ENCODE measurements at places on chromosomes 11 and 22.

DNA sequence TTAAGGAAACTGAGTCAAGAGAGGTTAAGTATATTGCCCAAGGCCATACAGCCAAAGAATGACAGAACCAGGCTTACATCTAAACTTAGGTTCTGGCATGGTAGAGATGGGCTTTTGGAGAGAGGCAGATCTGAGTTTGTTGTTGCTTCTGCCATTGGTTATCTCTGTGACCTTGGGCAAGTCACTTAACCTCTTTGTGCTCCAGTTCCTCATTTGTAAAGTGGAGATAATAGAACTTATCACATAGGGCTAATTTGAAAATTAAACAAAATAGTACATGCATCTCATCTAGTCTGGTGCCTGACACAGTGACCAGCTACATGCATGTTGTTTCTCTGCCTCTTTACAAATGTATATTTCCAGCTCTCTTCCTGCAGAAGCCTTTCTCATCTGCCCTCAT is 47.0 kb upstream of the PLET1 start:
- no peak for DNase-seq

DNA sequence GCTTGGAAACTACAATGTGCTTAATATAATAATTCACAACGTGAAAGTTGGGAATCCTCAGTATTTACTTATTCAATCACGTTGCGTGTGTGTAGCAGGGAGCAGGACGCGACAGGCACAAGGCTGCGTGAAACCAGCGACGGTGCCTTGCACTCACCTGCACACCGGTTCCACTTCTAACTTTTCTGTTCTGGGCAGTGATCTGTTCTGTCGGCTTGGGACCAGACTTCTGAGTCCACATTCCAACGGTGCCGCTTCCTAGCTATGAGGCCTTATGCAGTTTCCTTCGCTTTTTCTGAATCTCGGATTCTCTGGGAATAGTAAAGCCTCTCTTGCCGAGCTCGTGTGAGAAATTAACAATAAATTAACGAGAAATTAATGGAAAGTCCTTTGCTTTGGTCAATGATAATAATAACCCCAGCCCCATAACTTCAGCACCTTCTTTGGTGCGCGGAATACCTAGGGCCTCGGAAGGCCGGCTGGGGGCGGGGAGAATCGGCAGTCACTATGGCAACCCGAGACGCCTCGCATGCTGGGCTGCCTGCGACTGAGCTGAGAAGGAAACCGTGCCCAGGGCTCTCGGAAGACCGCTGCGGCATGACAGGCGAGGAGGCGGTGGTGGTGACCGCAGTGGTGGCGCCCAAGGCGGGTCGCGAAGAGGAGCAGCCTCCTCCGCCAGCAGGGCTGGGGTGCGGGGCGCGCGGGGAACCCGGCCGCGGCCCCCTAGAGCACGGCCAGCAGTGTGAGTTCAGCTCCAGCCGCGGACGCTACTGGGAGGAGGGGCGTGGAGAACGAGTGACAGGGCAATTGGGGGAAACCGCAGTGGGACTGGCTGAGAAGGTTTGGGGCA is at the start of gene C11orf97:
C11orf97 (plus strand) TSS at position 530 of the 850 bp plus-strand sequence; CDS start at position 598, 68 bp downstream.
- DNase-seq = peak; percentile 2

GRCh38 chr11:32902089-32902665 is 9.6 kb downstream of the QSER1 start:
- DNase-seq = no peak

DNA sequence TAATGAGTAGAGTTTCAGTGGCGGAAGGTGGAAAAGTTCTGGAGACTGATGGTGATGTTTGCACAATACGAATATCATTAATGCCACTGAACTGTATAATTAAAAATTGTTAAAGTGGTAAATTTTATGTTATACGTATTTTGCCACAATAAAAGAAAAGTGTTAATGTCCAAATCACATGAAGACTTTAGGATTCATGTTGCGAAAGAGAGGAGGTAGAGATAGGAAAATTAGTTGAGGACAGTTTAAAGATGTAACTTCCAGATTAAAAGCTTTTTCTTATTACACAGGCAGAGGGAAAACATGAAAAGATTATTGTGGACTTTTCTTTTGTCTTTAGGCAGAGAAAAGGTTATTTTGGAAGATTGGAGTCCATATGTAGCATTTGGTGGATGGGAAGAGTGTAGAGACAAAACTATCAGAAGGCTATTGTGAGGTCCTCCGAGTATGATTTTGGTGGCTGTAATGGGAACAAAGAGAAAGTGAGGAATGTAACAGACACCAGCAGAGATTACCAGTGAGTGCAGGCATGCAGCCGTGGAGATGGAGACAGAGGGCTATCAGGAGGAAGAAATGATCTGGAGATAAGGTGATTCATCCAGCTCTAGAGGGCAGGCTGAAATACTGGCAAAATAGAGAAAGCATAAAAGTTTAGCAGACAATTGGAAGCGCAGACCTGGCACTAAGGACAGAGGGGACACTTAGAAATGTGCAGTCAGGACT is 12.5 kb downstream of the VPS26B start:
- DNase-seq = no peak

DNA sequence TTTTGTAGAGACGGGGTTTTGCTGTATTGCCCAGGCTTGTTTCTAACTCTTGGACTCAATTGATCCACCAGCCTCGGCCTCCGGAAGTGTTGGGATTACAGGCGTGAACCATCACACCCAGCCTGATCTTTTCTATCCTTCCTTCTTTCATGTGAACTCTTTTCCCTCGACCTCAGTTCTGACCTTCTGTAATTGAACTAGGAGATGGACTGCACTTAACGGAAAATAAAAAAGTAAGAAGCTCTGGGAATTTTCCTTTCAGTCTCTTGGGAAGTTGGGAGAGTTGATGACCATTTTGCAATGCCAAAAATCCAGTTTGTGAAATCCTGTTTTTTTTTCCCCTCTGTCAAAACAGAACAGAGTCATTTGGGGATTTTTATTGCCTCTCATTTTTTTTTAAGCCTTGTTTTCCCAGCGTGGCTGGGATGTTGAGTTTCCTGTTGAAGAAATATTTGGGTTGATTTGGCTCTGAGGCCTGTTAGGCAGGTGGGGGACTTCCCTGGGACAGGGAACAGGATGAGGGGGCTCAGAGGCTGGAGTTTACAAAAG is 26.9 kb upstream of the CYB5R3 start:
- no peak for DNase-seq

DNA sequence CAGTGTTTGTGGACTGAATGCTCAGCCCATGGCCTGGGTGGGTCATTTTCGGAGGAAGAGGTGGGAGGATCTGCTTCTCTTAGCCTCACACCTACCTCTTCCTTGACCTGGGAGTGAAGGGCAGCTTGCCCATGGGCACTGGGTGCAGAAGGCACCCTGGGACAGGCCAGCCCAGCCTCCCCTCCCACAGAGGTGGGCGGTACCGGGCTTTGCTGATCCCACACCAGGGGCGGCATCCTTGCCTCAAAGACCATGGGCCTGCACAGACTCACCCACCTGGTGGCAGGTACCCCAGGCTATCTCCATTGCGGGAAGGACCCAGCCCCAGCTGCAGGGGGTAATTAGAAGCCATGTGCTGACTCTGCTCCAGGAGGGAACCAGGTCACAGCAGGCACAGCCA is 1.5 kb upstream of the PNPLA5 start:
- no peak for DNase-seq

DNA sequence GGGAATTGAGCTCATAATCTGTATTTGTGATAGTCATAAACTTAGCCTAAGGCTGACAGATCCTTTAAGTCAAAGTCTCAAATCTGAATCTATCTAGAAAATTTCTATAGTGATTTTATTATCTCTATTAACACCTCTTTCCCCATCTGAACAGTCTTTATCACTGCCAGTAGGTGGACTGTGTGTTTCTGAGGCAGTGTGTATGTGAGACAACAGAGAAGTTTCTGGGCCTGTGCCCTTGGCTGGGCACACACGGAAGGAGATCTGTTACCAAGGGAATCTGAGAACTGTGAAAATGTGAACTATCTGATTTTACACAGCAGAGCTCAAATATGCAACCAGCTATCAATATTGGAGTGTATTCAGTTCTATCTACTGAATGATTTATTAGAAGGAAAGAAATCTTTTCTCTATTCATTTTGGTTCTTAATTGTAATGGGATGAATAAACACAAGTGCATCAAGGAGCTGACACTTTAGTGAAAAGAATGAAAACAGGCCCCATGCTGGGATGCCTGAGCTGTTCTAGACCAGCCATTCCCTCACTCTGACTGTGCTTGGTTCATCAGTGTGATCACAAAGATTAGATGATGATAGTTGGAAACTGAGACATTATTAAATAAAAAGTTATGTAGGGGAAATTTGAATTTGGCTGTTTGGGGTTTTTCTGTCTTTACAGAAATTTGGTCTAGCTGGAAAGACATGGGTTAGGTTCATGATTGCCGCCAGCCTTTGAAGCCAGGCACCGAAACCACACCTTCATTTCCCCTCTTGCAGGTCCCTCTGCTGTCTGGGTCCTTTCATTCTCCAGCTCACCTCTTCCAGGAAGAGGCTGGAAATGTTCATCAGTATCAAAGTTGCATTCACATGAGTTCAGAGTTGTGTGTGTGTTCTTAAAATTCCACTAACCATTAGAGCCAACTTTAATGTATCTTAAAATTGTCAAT is 68.1 kb downstream of the LIF start:
- peak; percentile 21 for DNase-seq

DNA sequence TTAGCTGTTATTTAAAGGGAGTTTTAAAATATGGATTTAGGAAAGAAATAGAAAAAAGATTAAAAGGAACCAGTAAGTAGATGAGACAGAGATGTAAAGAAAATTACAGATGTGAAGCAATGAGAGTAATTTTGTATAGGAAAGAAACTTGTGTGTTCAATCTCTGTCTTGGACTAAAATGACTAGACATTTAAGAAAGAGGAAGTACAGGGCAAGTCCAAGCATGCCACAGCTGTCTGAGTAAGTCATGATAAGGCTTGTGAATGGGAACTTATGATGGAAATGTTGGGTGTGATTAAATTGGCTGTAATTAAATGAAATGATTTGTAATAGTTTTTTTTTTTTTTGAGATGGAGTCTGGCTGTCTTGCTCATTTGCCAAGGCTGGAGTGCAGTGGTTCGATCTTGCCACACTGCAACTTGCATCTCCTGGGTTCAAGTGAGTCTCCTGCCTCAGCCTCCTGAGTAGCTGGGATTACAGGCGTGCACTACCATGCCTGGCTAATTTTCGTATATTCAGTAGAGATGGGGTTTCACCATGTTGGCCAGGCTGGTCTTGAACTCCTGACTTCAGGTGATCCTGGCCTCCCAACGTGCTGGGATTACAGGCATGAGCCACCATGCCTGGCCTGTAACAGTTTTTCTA is 5.9 kb upstream of the ACY3 start:
- no peak for DNase-seq

- no peak for DNase-seq
These were observed 335.3 kb upstream of the PITPNB start for GRCh38 chr22:28254396-28254795.

- DNase-seq = no peak
These were observed 952 bp downstream of the TBC1D10A start for GRCh38 chr22:30325724-30326254.

- no peak for DNase-seq
These were observed 62.1 kb downstream of the TCF20 start for GRCh38 chr22:42208362-42208761.

- DNase-seq = no peak
These were observed 469 bp downstream of the ZBED5 start for GRCh38 chr11:10857459-10857708.

GRCh38 chr11:18468961-18469360 is 13.3 kb downstream of the LDHAL6A start:
- DNase-seq = no peak

- DNase-seq = no peak
These were observed 548.0 kb upstream of the LUZP2 start for GRCh38 chr11:23948851-23949250.

- DNase-seq = no peak
These were observed 3.3 kb upstream of the CHRDL2 start for GRCh38 chr11:74734559-74734925.

DNA sequence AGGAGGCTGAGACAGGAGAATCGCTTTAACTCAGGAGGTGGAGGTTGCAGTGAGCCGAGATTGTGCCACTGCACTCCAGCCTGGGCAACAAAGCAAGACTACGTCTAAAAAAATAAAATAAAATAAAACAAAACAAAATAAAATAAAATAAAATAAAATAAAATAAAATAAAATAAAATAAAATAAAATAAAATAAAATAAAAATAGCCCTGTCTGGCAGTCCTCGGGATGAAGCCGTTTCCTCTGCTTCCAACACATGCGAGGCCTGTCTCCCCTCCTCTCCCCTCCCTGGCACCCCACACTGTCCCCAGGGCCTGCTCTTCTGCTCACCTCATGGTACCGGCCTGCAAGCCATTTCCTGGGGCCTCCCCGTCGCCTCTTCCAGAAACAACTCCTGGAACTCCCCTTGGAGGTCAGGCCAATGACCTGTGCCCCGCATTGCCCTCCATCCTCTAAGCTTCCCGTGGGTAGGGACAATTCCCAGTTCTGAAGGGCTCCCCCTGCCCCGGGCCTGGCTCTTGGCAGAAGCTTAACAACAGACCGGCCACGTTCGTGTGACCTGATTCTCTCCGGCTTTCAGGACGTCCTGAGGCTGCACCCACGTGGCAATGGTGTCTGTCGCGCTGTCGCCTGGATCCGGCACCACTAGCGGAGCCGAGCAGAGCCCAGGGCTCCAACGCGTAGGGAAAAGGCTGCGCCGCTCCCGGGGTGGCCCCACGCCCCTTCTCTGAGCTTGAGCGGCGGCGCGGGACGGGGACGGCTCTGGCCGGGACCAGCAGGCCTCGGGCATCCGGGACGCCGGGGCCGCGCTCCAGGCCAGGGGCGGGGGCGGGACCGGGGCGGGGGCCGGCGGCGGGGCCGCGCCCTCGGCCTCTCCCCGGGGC is 456 bp upstream of the PARVB start:
- DNase-seq = no peak

DNA sequence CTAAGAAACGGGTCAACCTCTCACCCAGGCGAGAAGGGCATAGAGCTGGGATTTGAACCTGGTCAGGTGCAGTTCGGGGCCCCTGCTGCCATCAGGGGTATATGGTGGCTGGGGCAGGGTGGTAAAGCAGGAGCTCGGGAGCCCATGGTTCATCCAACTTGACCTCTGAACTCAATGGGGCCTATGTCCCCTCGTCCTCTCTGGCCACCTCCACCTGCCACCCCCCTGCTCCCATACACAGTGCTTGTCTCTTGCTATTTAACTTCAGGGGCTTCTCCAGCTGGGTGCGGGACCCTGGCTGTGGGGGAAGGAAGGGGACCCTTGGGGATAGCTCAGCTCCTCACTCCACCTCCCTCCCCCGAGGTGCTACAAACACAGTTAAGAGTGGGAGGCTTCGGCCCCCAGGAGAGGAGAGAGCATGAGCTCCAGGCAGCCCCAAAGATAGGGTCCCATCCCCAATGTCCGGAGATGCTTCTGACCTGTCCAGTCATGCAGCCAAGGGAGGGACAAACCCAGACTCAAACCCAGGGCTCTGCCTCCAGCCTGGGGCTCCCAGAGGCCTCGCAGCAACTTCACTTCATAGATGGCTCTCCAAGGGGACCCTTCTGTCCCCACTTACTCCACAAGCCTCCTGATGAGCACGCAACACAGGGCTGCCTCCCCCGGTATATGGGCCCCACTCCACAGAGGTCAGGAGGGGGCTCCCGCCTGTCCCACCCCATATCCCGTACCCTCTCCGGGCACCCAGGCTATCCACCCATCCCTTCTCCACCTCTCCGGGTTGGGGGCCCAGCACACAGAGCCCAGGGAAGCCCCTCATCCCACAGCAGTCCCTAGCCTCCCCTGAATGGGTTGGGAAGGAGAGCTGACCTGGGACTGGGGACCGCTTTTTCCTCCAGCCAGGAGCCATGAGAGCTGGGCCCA is 712 bp downstream of the IL2RB start:
- DNase-seq = no peak

- peak; percentile 48 for DNase-seq
These were observed 7.5 kb downstream of the P2RX3 start for GRCh38 chr11:57345555-57346211.

- DNase-seq = no peak
These were observed 24.6 kb downstream of the CSF2RB start for GRCh38 chr22:36938028-36938425.
